Activated naive CD8-positive, alpha-beta T cell treated with anti-CD3 and anti-CD28 coated beads for 36 hours (primary cell): ENCODE measurements at places on chromosomes 2 and 18.

GRCh38 chr2:33059471-33060156, 112.9 kb downstream of the LTBP1 start:
- H3K36me3 ChIP-seq: no peaks in the 10 kb centered on the region
- DNase-seq: no peak
- peaks cover 13% of the 10 kb centered on the region for H3K27me3 ChIP-seq
- H3K4me3 ChIP-seq: no peak overlapping the region
- no peak overlapping the region for H3K27ac ChIP-seq

DNA sequence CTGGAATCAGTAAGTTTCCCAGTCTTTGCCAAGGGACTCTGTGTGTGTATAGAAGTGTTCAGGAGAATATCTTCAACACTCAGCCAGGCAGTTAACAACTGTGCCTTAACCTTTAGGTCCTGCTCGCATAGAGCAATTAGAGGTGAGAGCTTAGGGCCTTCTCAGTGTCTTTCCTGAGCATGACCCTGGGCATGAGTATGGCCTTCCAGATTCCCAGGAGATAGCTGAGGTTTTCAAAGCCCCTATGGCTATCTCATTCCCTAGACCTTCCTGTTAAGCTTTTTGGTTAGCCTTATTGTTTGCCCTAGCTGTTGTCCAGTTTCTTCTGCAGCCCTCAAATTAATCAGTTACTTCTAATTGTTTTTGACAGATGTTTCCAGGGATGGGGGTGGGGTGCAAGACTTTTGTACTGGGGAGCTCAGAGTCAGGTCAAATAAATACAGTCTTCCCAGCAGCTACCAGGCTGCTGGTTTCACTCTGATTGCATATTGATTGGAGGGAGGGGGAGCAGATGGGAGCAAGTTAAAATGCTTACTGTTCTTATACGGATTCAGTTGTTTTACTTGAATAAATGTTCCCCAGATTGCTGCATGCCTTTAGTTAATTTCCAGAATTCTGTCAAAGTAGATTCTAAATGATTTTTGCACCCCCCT, 23.1 kb downstream of the PDK1 start:
- H3K27me3 ChIP-seq: no peaks in the 10 kb centered on the region
- peaks cover 82% of the 10 kb centered on the region for H3K36me3 ChIP-seq
- H3K4me1 ChIP-seq: peaks cover 24% of the 10 kb centered on the region
- H3K4me3 ChIP-seq: no peak overlapping the region
- no peak overlapping the region for H3K27ac ChIP-seq

DNA sequence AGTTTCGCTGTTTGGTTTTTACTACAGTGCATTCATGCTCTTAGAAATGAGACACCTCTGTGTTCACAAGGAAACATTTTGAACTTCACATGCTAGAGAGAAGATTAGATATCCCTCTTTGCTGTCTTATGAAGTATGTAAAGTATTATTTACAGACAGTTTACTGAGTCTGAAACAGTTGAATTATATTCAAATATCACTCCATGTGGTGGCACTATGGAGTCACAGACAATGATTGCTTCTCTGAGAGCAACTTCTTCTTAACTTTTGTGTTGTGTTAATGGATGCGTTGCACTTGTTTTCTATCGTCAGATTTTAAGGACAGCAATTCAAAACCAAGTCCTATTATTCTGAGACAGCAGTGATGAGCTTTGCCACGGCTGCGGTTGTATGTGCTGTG, 823.6 kb downstream of the GALR1 start:
- H3K4me3 ChIP-seq: no peak overlapping the region
- H3K27ac ChIP-seq: no peak overlapping the region
- H3K36me3 ChIP-seq: no peaks in the 10 kb centered on the region
- peaks cover 9% of the 10 kb centered on the region for H3K27me3 ChIP-seq

DNA sequence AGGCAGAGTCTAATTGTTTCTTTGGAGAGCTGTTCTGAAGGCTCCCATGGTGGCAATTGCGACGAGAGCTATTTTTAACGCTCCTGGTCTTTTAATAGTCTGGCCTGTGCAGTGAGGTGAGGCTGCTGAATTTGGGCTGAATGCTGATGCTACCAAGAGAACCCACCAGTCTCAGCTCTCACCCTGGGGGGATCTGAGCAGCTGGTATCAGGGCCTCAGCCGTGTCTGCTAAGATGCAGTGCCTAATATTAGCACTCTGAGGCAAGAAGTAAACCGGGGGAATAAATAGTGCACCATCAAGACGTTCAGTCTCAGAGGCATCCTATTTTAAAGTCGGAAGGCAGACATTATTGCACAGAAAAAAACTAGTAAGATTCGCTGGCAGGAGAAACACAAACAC, 214.8 kb upstream of the PID1 start:
- no peaks in the 10 kb centered on the region for H3K4me1 ChIP-seq
- no peak overlapping the region for H3K4me3 ChIP-seq
- no peak for DNase-seq
- no peak overlapping the region for H3K27ac ChIP-seq

GRCh38 chr2:118246079-118246478, 157.8 kb downstream of the INSIG2 start:
- no peak for DNase-seq
- H3K4me1 ChIP-seq: peaks cover 6% of the 10 kb centered on the region
- H3K4me3 ChIP-seq: no peak overlapping the region
- no peaks in the 10 kb centered on the region for H3K36me3 ChIP-seq
- H3K27ac ChIP-seq: no peak overlapping the region

DNA sequence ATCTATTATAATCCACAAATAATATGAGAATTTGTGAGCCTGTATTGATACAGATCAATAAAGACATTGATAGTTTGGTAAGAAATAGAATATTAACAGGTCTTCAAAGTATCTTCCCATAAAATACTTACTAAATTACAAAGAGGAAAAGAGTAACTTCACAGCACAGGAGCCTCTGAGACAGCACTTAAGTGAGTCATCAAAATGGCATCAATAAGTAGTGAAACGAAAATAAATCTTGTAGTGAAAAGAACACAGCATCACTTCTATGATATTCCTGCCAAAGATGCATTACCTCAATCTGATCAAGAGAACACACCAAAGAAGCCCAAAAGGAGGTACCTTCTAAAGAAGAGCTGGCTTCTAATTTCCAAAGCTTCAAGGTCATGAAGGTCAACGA, 116.4 kb downstream of the CBLN2 start:
- H3K27me3 ChIP-seq: no peaks in the 10 kb centered on the region
- no peaks in the 10 kb centered on the region for H3K36me3 ChIP-seq
- no peak overlapping the region for H3K27ac ChIP-seq

GRCh38 chr2:393711-394696, 106.1 kb upstream of the ALKAL2 start:
- peaks cover 14% of the 10 kb centered on the region for H3K4me1 ChIP-seq
- peaks cover 3% of the 10 kb centered on the region for H3K27me3 ChIP-seq
- DNase-seq: peak; percentile 66
- H3K27ac ChIP-seq: peak overlapping the region; percentile 74

DNA sequence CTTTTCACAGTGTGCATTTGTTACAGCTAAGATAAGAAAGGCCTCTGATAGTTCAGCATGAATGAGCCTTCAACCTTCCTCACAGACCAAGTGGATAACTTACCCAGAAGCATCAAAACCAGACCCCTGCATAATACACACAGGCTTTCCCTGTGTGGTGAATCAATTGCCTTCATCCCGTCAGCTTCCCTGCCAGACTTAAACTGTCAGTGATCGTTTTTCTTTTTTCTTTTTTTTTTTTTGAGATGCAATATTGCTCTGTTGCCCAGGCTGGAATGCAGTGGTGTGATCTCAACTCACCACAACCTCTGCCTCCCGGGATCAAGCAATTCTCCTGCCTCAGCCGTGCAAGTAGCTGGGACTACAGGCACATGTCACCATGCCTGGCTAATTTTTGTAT, 20.5 kb upstream of the SLC35F5 start:
- no peaks in the 10 kb centered on the region for H3K4me1 ChIP-seq
- H3K36me3 ChIP-seq: no peaks in the 10 kb centered on the region
- no peak overlapping the region for H3K27ac ChIP-seq
- DNase-seq: no peak
- no peak overlapping the region for H3K4me3 ChIP-seq

DNA sequence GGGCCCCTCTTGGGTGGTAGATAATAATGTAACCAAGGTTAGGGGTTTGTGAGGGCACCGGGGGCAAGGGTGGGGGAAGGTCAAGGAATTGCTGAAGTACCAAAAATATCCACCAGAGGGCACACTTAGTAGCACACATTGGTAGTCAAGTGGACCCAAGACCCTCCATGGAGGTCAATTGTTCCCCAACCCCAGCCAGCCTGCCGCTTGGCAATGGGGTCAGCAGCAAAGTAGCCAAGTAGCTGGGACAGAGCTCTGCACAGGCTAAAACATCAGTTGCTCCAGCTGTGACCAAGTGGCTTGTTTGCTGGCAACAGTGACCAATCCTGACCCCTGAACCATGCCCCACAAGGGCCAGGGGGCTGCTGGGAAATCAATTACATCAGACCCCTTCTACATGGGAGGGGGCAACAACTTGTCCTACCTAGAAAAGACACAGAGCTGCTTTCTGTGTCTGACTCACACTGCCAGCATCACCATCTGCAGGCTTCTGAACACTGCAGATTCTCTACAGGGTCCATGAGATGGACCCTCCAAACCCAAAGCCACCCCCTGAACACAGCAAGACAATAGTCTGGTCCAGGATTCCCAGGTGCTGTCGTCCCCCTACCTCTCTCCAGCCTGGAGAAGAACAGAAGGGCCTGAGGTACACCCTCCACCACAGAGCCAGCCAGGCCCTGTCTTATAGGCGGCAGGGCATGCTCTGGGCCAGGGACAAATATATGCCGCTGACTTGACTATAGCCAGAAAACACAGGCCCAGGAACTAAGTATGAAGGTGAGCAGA, 76.0 kb downstream of the EMX1 start:
- no peak overlapping the region for H3K4me3 ChIP-seq
- H3K27ac ChIP-seq: no peak overlapping the region
- no peaks in the 10 kb centered on the region for H3K27me3 ChIP-seq
- H3K36me3 ChIP-seq: no peaks in the 10 kb centered on the region
- H3K4me1 ChIP-seq: no peaks in the 10 kb centered on the region

- H3K27me3 ChIP-seq: no peaks in the 10 kb centered on the region
- no peaks in the 10 kb centered on the region for H3K4me1 ChIP-seq
- H3K27ac ChIP-seq: no peak overlapping the region
- H3K36me3 ChIP-seq: no peaks in the 10 kb centered on the region
- DNase-seq: no peak
Observed at GRCh38 chr2:223269386-223269785, 217.4 kb downstream of the KCNE4 start.

- no peaks in the 10 kb centered on the region for H3K4me1 ChIP-seq
- no peak for DNase-seq
- H3K27ac ChIP-seq: no peak overlapping the region
- H3K27me3 ChIP-seq: no peaks in the 10 kb centered on the region
- peaks cover 1% of the 10 kb centered on the region for H3K36me3 ChIP-seq
Observed at GRCh38 chr2:102880731-102881130, 118.9 kb downstream of the TMEM182 start.

DNA sequence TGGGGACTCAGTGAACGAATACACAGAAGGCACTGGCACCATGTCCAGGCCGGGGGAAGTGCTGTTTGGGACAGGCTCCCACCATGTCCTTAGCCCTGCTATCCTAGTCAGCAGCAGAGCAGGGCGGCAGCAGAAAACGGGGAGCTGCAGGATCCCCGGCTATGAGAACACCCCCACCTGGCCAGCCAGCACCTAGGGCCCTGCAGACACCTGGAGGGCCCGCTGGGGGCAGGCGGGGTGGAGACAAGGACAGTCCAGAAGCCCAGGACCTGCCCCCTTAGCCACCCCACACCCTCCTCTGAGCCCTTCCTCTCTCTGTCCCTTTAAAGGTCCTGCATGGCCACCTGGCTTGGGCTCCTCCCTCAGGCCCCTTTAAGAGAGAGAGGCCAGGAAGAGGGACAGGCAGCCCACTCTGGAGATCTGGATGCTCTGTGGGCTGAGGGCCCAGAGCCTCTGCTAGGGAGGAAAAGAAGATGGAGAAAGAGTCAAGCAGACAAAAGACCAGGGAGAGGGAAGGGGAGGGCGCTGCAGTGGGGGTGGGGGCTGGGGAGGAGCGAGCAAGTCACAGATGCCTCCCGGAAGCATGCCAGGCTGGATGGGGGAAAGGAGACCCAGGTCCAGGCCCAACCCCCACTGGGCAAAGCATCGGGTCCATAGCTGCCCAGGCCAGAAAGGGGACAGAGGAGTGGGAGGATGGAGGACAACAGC, 48.6 kb downstream of the BIN1 start:
- DNase-seq: no peak
- H3K27me3 ChIP-seq: no peaks in the 10 kb centered on the region
- no peak overlapping the region for H3K27ac ChIP-seq
- H3K4me3 ChIP-seq: no peak overlapping the region

GRCh38 chr2:226839161-226839560, 3.3 kb downstream of the RHBDD1 start:
- H3K27ac ChIP-seq: peak overlapping the region; percentile 95
- H3K36me3 ChIP-seq: peaks cover 59% of the 10 kb centered on the region
- H3K4me1 ChIP-seq: peaks cover 61% of the 10 kb centered on the region
- H3K4me3 ChIP-seq: peak overlapping the region; percentile 85
- DNase-seq: no peak

DNA sequence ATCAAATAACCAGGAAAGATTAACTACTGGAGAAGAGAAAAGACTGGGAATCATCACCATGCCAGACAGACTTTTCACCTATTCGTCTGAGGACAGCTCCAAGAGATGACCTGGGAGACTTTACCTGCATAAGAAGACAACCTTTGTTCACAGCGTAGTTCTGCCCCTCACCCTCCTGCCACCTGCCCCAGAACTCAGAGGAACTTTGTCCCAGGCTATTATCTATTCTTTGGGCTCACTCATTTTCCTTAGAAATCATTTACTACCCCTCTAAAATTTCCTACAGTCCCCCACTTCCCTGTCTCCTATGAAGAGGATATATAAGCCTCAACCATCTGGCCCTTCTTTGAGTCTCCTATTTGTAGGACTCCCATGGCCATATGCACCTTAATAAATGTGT, 19.3 kb upstream of the COPS8 start:
- no peak overlapping the region for H3K27ac ChIP-seq
- no peaks in the 10 kb centered on the region for H3K36me3 ChIP-seq
- no peaks in the 10 kb centered on the region for H3K27me3 ChIP-seq
- H3K4me1 ChIP-seq: no peaks in the 10 kb centered on the region

DNA sequence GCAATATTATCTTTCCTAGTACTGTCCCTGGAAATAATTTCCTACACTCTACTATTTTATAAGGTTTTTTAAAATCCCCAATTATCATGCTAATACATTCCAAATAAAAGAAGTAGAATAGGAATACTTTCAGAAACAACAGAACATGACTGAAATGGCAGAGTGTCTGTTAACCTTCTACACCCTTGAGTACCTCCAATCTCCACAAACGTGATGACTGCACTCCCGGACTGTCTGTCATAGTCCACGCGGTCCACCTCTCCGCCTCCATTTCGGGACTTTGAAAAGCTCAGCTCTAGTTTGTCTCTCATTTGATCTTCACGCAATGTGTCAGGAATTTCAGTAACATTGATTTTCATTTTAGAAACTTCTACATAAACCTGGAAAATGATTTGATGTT, 13.6 kb upstream of the RBM43 start:
- H3K27ac ChIP-seq: no peak overlapping the region
- no peaks in the 10 kb centered on the region for H3K4me1 ChIP-seq
- peaks cover 36% of the 10 kb centered on the region for H3K36me3 ChIP-seq
- no peak overlapping the region for H3K4me3 ChIP-seq

GRCh38 chr2:143885461-143885860, 634.5 kb downstream of the ZEB2 start:
- H3K27ac ChIP-seq: no peak overlapping the region
- no peaks in the 10 kb centered on the region for H3K36me3 ChIP-seq
- DNase-seq: no peak
- H3K27me3 ChIP-seq: peaks cover 11% of the 10 kb centered on the region
- H3K4me1 ChIP-seq: no peaks in the 10 kb centered on the region

- H3K36me3 ChIP-seq: no peaks in the 10 kb centered on the region
- no peak for DNase-seq
- no peaks in the 10 kb centered on the region for H3K4me1 ChIP-seq
Observed at GRCh38 chr2:200335657-200336056, 29.2 kb downstream of the SPATS2L start.
